AG09309 (cell line): ENCODE measurements at places on chromosomes 12 and 14.
A peak's percentile ranks its signal among the peaks of the same experiment; 100 is the strongest.

GRCh38 chr14:93024493-93024892, 91.2 kb downstream of the ITPK1 start:
- DNase-seq = no peak

- no peak for DNase-seq
These were observed 72.0 kb upstream of the FKBP4 start for GRCh38 chr12:2722806-2723205.

GRCh38 chr12:80490329-80490728, 46.3 kb downstream of the PTPRQ start:
- DNase-seq = no peak

DNA sequence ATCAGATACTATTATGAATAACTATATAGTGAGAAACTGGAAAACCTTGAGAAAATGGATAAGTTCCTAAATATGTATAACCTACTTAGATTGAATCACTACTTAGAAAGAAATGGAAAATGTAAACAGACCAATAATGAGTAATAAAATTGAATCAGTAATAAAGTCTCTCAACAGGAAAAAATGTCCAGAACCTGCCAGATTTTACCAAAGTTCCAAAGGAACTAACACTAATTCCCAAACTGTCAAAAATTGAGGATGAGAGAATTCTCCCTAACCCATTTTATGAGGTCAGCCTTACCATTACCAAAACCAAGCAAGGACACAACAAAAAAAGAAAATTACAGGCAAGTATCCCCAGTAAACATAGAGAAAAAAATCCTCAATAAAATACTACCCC, 272.0 kb downstream of the RPAP3 start:
- no peak for DNase-seq

GRCh38 chr12:105995961-105996431, 142.8 kb downstream of the NUAK1 start:
- DNase-seq = peak; percentile 85

DNA sequence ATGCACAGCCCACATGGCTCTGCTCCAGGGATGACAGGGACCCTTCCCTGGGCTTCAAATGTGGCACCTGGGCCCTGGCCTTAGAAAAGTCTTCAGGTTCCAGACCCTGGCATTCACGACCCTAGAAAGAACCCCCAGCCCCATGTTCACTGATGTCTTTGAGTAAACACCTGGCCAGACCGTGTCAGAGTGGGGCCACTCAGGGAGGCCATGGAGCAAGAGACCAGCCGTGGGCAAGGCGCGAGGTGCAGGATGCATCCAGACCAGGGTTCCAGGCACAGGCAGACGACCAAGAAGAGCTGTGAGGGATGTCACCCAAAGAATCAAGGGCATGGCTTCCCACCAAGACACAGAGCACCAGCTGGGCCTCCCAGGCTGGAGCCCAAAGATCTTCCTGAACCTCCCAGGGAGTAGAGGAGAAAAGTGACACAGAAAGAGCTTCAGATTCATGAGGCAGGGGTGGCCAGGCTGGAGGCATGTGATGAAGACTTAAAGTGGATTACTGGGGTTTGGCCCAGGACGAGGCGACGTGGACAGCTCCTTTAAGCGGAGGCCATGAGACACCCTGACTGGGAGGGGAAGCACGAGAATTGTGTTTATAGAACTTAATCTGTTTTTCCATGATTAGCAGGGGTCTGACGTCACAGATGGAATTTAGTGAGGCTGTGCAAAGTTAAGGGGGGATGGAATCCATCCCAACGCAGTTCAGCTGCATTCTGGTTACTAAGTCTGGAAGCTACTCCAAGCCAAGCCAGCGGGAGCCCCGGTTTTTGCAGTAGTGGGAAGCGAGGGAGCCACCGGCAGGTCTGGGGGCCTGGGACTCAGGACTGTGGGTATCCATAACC, 61.6 kb downstream of the ARL6IP4 start:
- no peak for DNase-seq

GRCh38 chr14:20302042-20302755, 3.6 kb downstream of the TTC5 start:
- no peak for DNase-seq

GRCh38 chr14:71960494-71961353, 28.5 kb downstream of the RGS6 start:
- no peak for DNase-seq

GRCh38 chr12:126773012-126773411, 1494.0 kb upstream of the TMEM132C start:
- no peak for DNase-seq

DNA sequence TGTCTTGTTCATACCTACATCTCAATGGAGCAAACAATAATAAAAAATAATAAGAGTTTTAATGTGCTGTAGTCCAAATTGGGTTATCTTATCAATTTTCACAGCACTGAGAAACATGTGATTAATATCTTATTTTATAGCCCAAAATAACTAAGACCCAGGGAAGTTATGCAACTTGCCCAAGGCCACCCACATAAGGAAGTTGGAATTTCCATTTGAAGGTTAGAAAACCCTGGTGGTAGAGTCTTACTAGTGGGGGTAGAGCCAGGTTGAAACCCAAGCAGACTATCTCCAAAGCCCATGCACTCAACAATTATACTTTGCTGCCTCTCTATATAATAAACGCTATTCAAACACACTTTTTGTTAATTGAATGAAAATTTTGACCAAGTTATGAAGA, 270.0 kb upstream of the CAND1 start:
- no peak for DNase-seq

DNA sequence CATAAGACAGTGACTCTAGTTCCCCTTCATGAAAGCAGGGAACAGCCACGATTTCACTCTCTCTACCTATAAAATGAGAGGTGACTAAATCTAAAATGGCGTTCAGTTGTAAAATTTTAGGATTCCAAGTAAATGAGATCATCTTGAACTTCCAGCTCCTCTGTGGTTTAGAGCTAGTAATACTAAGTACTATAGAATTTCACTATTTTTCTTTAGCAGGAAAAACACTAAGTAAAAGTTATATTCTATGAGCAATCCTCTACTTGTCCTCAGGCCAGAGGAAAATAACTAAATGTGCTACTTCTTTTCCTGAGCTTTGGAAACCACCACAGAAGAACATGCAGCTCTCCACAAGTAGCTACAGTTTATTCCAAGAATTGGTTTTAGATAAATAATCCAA, 55.6 kb downstream of the NIN start:
- DNase-seq = peak; percentile 87

- DNase-seq = no peak
These were observed 81.6 kb upstream of the FAR2 start for GRCh38 chr12:29067430-29067829.

GRCh38 chr12:70948976-70949336, 28.4 kb upstream of the PTPRR start:
- DNase-seq = no peak

DNA sequence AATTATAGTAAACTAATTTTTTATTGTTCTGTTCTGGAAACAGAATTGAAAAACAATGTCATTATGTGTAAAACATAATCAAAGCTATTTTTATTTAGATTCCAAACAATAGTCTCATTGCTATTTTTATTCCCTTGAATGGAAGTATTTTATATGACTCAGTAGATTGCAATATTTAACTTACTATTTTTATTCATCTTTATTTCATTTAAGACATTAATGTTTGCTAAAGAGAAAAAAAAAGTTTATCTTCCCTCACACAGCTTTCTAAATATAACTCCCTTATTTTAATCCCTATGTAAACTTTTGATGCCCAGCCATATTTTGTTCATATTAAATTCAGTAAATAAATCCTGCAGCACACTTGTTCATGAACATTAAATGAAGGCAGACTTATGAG, 622.4 kb downstream of the SLC6A15 start:
- DNase-seq = no peak

- peak; percentile 85 for DNase-seq
These were observed 198.3 kb upstream of the AMIGO2 start for GRCh38 chr12:47277972-47278448.

DNA sequence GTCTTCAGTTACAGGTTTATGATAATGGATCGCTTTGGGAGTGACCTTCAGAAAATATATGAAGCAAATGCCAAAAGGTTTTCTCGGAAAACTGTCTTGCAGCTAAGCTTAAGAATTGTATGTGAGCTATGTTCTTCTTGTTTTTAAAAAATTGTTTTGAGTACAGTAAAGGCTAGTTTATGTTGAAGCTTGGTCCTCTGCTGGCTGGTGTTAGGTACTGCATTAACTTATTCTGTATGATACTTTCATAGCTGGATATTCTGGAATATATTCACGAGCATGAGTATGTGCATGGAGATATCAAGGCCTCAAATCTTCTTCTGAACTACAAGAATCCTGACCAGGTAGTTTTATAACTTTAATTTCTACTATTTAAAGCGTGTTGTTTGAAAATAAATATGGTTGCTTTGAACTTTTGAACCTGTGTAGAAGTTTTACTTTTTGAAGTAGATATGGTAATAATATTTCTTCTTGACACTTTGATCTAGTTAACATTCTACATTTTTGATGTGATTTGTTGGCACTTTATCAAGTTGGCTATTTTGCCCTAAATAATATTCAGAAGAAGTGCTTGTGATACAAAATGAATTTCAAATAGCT, 55.7 kb downstream of the VRK1 start:
- peak; percentile 25 for DNase-seq

GRCh38 chr14:104999361-104999760, 13.8 kb downstream of the CLBA1 start:
- DNase-seq = no peak

GRCh38 chr12:62817556-62818271, 117.2 kb downstream of the PPM1H start:
- DNase-seq = peak; percentile 32

DNA sequence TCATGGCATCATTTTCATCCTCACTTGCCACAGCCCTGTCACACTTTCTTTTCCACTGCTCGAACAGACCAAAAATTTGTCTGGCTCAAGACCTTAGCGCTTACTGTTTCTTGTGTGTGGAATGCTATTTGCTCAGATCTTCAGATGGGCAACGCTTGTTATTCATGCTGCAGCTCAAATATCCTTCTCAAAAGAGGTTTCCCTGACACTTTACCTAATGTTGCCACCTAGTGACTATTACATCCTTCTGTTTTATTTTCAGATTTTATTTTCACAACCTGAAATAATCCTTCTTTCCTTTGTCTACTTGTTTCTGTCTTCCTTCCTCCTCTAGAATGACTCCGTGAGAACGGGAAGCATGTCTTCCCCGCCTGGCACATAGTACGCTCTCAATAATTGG, 5.6 kb downstream of the FBXO33 start:
- DNase-seq = peak; percentile 62

DNA sequence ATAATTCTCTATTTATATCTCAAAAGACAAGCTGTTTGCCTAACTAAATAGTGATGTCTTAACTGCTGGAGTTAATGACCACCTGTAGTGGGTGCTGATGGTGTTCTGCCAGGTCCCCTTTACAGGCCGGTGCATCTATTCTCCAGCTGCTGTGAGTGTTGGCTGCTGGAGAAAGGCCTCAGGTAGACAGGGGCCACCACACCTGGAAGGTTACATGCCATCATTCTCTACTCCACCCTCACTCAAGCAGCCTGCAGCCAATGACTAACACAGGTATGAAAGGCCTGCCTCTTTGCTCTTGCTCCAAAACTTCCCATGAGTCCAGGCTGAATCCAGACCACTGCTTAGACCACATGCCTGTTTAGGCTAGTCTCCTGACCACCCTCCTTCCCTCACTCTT, 73.9 kb downstream of the RPS6KA5 start:
- DNase-seq = no peak

DNA sequence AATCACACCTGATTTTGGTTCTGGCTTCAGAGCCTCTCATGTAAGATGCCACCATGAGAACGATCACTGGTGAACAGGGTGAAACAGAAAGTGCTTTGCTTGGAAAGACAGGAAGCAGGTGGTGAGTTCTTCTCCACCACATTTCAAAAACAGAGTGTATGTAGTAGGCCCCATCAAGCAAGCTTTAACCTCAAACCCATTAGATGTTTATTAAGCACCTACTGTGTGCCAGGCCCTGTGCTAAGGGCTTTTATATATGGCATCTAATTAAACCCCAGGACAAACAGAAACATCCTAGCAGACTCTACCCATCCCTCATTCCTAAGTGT, 47.8 kb upstream of the MED13L start:
- no peak for DNase-seq

DNA sequence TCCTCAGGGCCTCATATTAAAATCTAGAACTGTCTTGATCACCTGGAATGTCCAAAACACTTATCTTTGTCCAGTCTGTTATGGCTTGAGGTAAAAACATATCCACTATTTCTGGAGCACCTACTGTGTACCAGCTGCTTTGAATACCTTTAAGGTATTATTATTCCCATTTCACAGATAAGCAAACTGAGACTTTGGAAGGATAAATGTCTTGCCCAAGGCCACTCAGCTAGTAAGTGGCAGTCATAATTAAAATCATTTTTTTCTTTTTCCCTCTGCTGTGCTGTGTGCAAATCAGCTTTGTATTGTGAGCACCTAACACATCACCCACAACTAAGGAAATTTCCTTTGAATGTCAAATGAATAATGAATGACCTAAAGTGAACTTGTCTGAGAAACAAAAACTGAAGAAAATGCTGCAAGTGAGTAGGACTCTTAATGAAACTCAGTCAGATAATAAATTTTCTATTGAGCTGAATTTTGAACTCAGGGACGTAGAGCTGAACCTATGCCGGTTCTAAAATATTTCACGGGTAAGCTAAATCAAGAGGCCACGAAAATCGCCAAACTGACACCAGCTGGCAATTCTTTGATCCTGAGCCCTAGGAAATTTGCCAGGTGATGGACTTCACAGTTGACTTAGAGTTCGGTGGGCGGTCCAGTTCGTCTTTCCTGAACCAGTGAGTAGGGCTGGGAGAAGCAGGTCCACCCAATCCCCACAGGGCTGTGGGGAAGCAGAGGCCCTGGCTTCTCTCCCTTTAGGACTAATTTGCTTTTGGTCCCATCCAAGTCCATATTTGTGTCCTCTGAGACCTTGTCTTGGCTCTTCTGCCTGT, 159.7 kb upstream of the PWP1 start:
- no peak for DNase-seq

DNA sequence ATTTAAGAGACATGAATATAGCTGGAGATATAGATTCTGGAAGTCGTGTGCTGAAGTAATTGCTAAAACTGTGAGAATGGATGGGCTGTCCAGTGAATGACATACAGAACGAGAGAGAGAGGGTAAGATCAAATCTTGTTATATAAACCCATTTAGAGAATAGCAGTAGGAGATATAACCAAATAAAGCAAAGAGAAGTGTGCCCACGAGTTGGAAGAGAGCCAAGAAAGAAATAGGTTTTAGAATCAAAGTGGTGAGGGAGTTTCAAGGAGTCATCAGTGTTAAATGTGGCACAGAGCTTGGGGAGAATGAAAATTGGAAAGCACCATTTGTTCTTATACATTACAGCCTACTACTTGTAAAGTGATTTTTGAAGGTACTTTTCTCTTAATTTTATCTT, 19.2 kb downstream of the TOGARAM1 start:
- no peak for DNase-seq

- no peak for DNase-seq
These were observed 83.5 kb downstream of the PTPRR start for GRCh38 chr12:70837026-70837425.

- DNase-seq = no peak
These were observed 12.1 kb downstream of the SYNE3 start for GRCh38 chr14:95504135-95505029.

DNA sequence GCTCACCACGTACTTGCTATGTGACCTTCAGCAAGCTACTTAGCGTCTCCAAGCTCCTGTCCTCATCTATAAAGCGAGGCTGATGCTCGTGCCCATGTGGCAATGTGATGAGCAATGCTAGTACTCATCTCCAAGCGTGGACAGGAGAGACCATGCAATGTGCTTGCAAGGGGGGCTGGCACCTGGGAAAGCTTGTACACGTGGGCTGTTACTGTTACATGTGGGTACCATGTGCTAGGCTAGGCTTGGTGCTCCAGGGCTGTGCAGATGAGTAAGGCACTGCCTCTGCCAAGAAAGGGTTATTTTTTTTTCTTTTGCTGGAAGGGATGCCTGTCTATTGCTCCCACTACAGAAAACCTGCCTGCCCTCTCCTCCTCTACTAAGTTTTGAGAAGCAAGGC, 46.6 kb downstream of the TSPAN11 start:
- no peak for DNase-seq
